ENCODE measurements at places on chromosomes 4 and X.

GRCh38 chr4:175536852-175537453 lies 275.1 kb downstream of the GPM6A start:
- no peak for DNase-seq

DNA sequence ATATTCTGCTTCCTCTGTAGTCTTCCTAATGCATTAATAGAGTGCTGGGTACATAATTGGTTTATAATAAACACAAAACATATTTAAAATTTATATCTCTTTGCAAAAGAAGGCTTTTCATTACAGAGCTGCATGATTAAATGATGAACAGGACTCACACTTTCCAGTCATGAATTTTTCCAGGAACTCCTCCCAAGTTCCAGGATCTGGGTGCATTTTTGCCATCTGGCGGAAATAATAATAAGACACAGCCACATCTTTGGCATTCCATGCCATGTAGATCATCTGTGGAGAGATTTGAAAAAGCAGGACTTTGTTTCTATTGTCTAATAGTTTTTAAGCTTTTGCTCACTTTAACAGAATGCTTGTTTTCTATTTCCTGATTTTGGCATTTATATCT lies 40.2 kb upstream of the SULT1B1 start:
- no peak for DNase-seq

DNA sequence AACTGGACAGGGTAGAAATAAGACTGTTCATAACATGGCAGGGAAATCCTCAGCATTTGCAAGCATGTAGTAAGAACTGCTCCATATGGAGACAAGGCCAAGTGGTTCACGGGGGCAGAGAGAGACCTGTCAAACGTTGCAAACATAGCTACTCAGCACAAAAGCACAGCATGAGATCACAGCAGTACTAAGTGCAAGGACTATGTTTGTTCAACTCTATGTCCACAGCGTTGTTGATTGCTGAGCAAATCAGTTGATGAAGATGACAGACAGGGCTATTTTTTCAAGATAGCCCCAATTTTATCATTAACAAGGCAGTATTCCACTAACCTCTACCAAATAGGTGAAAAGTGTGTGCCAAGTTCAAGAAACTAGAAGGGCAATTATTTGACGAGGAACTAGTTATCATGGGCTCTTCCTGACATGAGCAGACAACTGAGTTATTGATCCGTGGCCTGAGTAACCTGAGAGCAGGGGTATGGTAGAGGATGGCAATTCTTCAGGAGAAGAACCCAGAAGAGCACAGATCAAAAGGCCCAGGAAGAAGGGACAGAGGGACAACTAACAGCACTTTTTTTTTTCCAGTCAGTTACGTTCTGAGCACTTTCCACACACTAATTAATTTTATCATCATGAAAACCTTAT lies 57.4 kb downstream of the SPOCK3 start:
- DNase-seq: no peak

GRCh38 chr4:128697323-128697722 lies 112.2 kb upstream of the JADE1 start:
- DNase-seq: no peak

GRCh38 chr4:144599621-144600020 lies 46.3 kb upstream of the HHIP start:
- no peak for DNase-seq

DNA sequence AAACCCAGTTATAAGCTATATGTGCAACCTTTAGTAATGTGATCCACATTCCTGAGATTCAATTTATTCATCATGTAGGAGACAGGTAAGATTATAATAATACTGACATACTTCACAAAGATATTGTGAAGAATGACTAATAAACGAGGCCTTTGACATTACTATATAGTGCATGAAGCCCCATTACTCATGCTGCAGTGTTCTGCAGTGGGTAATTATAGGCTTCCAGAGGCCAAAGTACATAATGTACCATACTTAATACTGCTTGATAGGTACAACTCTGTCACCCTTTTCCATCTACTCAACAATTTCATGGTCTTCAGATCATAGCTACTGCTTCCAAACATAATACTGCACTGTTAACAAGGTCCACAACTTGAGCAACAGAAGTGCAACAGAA lies 68.9 kb downstream of the COL25A1 start:
- DNase-seq: no peak

- no peak for DNase-seq
Observed at GRCh38 chr4:153222707-153223426, 18.6 kb downstream of the TRIM2 start.

- DNase-seq: peak; percentile 1
Observed at GRCh38 chr4:81919223-81919622, 447.5 kb upstream of the RASGEF1B start.

DNA sequence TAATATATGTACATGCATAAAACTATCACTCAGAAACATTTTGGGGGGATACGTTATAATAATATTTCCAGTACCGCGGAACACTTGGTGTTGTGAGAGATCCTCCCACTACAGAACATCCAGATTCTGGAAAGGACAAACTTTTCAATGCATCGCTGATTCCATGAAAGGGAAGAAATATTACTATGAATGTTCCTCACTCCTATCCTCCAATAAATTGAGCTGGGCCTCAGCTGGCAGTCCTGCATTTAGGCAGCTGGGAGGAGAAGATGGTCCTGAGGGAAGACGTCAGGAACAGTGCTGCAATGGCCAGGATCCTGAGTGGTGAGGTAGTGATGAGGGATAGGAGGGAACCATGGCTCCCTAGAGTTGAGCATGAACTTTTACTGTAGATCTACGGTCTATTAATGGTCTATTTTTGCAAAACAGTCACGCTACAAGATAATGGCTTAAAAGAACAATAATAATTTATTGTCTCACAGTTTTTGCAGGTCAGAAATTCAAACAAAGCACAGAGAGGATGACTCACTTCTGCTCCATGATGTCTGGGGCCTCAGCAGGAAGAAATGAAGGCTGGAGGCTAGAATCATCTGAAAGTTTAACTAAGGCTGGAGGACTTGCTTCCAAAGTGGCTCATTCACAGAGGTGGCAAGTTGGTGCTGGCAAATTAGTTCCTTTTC lies 538.1 kb downstream of the STIM2 start:
- DNase-seq: no peak

DNA sequence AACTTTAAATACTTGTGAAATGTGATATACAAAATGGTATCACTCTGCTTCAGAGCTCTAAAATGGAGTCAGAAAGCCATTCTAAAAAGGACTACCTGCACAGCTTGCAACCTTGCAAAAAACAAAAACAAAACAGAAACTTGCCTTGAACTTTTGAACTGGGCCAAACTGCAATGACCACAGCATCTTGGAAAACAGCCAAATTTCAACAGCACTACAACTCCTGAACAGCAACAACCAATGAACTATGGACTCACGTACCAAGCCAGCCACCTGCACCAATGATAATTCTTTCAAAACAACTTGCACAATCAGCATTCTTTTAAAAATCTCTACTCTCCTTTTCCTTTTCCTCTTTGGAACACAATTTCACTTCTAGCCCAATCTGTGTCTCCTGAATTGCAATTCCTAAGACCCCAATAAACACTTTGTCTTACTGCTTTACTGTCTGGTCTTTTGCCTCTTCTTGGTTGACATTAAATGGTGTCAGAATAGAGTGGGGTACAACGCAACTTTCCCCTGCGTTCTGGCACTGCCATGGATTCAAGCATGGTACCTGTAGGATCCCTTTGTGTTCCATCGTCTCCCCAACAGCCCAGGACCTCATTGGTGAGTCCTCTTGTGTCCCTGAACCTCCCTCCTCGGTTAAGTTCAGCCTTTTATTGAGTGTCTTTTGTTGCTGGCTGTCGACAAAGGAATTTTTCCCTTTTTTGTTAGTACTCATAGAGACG lies 35.7 kb upstream of the FMR1 start:
- DNase-seq: no peak

- DNase-seq: no peak
Observed at GRCh38 chr4:184284336-184284690, 66.6 kb upstream of the ENPP6 start.

- DNase-seq: no peak
Observed at GRCh38 chr4:13243152-13243551, 241.0 kb downstream of the RAB28 start.

DNA sequence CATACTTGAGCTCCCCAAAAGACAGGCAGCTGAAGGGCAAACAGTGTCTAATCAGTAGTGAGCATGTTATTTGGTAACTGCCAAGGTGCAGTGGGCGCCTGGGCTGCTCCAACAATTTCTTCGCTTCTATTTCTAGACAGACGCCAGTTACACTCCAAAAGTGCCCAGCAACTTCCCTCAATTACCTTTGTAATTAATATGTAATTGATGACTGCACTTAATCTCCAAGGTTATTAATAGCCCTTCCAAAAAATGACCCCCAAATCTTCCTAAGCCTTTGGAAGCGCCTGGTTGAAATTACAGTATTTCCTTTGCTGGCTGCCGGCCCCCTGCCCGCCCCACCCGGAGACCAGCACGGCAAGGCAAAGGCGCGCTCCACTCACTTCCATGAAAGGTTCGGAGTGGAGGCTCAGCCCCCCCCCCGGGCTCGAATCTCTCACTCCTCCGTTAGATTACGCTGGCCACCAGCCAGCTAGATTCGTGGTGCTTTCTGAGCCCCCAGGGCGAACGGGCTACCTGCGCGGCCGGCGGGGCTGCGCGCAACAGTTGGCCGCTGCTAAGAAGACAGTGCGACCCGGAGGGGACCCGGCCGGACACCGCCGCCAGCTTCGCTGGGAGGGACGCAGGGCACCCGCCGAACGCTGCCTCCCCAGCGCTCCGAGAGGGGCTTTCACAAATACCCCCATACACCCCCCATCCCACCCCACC lies 1.9 kb downstream of the GPC4 start:
- DNase-seq: no peak

DNA sequence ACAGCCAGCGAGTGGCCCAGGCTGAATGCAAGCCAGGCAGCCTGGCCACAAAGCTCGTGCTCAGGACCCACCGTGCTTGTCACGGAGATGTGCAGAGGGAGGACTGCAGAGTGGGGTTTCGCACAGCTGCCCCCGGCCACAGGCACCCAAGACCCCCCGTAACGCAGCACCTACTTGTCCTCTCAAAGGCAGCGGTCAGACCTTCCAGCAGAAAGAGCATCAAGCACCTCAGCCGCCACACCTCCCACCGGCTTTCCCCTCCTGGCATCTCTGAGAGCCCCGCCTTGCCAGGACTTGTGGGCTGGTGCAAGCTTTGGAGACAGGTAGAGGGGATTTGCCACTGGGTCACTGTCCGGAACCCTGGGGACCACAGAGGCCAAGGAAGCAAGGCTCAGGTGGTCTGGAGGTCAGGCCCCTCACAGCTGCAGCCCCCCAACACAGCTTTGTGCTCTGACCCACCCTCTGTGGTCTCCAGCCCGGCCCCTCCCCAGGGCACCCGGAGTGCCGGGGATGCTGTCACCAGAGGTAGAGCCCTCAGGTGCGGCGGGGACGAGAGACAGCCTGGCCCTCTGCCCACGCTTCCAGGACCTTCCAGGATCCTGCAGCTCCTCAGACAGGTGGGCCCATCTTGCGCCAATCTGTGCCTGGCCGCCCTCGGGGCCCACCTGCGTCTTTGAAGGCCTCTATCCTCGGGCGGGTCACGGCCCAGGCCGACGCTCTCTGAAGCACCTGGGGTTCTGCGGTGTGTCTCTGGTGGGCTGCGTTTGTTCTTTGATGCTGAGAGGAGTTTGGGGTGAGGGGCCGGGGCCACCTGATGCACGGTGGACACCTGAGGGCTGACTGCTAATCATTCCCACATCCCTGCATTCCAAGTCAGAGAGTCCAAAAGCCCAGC lies 34.4 kb upstream of the HMX1 start:
- no peak for DNase-seq

DNA sequence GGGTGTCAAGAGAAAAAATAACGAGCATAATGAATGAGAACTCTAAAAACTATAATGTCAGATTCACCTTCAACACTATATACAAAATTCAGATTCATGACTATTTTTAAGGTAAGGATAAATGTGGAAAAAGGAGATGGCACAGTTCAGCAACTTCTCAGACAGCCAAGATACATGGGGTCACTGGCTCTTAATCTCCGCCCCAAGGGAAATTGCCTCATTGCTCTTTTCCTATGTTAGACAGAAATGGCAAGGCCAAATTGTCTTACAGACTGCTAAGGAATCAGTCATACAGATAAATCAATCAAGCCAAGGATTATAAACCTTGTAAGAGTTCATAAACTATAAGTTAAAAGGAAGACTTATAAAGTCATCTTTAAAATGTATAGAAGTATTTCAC lies 183.4 kb downstream of the OPHN1 start:
- DNase-seq: no peak
